Breast epithelium (tissue), 4 donors: ENCODE measurements at places on chromosomes 7 and 10. TPM values are rescaled to one million over a fixed set of nuclear protein-coding genes. Genes with fewer than 3 reads are reported as not detected.

VSIR gene
- total RNA-seq = 34.7 TPM

EIF3B gene
- 122 TPM for total RNA-seq

PAX4 gene
- not detected for total RNA-seq

OIT3 gene
- total RNA-seq = not detected

MORN4 gene
- total RNA-seq = 3.5 TPM

EGR2 gene
- 9.2 TPM for total RNA-seq

PLEKHA1 gene
- total RNA-seq = 26.2 TPM

UNC5B gene
- 4.9 TPM for total RNA-seq

CALD1 gene
- 252 TPM for total RNA-seq

ANKRD7 gene
- total RNA-seq = 0.73 TPM

CDK14 gene
- 29.8 TPM for total RNA-seq

CLDN15 gene
- total RNA-seq = 14.4 TPM

ARMC10 gene
- 49.8 TPM for total RNA-seq
